ENCODE measurements at places on chromosomes 1 and 21.

GRCh38 chr1:22803833-22804232 is 93.2 kb downstream of the EPHB2 start:
- DNase-seq: no peak

DNA sequence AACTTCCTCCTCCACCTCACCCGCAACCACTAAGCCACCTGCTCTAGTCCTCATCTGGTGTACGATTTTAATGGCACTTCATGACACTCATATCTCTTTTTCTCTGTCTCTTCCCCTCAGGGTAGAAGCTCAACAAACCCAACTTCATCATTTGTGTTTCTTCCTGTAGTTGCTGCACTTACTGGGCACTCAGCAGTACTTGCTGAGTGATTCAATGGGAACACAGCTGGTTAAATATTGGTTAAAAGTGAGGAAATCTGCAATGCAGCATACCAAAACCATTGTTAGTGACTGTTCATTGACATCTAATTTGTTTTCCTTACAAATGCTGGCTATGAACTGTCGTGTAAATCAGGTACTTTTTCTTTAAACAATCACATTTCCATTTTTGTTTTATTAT is 541.1 kb upstream of the PRMT6 start:
- DNase-seq: no peak

GRCh38 chr1:181397845-181398244 is 85.5 kb upstream of the CACNA1E start:
- no peak for DNase-seq

DNA sequence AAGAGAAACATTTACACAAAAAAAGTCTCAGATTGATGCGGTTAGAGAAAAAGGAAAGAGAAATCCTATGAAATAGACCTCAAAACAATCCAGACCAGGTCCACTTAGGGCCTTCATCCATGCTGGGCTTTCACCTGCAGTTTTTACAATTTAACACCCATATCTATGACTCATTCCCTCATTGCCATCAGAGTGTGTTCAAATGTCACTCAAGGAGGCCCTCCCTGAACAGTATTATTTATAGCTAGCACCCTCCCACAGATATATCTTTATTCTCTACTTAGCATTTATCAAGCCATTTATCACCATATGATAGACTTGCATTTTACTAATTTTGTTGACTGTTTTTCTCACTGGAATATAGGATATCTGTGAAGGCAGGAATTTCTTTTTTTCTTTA is 824 bp upstream of the KRTAP21-3 start:
- DNase-seq: no peak

DNA sequence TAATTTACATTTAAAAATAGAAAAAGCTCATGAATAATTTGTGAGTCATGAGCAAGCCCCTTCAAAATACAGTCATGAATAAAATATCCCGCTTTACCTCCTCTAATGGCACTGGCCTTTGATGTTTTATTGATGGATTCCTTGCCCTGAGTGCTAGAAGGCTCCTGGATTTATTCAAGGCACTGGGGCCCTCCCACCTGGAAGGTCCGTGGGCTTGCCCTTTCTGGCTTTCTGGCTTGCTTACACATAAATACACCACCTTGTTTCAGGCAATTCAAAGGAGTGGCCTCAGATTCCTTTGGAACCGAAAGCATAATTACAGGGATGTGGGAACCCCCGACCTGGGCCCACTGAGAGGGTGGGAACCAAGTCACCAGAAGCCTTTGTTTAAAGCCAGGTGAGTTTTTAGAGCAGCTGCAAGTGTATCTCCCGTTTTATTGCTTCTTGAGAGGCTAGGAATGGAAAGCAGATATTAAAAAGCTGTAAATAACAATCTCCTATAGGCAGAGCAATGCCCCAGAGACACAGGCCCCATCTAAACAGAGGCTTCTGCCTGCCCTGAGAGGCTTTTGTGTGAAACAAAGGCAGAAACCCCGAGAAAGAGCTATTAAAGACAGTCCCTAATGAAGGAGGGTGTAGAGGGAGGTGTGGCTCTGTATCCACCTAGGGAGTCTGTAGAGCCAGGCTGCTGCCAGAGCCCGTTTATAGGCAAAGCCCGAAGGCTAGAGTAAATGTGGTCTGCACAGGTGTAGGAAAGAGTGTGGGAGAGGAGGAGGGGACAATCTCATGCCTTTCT is 126.4 kb downstream of the FAM78B start:
- no peak for DNase-seq

DNA sequence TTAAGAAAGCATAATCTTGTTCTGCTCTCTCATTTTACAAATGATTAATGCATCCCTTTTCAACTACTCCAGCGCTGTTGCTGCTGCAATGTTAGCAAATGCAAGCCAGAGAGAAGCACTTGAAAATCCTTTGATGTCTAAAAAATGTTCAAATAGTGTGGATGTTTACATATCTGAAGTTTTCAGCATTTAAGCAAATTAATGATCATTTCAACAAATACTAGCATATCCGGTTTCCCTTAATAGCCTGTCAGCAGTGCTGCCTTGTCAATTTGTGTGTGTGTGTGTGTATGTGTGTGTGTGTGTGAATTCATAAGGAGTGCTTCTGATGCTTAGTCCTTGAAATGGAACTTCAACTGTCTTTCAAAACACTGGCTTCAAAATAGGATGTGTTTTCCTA is 48.1 kb upstream of the WNT2B start:
- no peak for DNase-seq

GRCh38 chr1:21584096-21584495 is 74.9 kb downstream of the ALPL start:
- no peak for DNase-seq

- no peak for DNase-seq
These were observed 3.5 kb upstream of the OSCP1 start for GRCh38 chr1:36453600-36454388.

DNA sequence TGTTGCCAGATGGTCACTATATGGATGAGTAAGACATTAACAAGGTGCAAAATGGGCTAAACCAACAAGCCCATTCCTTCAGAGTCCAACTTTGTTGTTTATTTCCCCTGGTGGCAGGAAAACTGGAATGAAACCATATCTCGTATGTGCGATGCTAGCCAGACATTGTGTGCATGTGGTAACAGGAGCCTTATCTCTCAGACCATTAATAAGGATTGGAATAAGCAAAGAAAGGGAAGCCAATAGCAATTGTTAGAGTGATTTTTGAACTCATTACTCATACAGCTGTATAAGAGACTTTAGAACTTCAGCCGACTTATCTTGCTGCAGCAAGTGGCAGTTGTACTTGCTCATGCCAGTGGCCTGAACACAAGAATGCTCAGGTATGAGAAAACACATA is 30.0 kb upstream of the HMCN1 start:
- DNase-seq: no peak

GRCh38 chr1:168933141-168933805 is 173.2 kb upstream of the ATP1B1 start:
- no peak for DNase-seq

- no peak for DNase-seq
These were observed 192.6 kb downstream of the NFIA start for GRCh38 chr1:61274939-61275338.

DNA sequence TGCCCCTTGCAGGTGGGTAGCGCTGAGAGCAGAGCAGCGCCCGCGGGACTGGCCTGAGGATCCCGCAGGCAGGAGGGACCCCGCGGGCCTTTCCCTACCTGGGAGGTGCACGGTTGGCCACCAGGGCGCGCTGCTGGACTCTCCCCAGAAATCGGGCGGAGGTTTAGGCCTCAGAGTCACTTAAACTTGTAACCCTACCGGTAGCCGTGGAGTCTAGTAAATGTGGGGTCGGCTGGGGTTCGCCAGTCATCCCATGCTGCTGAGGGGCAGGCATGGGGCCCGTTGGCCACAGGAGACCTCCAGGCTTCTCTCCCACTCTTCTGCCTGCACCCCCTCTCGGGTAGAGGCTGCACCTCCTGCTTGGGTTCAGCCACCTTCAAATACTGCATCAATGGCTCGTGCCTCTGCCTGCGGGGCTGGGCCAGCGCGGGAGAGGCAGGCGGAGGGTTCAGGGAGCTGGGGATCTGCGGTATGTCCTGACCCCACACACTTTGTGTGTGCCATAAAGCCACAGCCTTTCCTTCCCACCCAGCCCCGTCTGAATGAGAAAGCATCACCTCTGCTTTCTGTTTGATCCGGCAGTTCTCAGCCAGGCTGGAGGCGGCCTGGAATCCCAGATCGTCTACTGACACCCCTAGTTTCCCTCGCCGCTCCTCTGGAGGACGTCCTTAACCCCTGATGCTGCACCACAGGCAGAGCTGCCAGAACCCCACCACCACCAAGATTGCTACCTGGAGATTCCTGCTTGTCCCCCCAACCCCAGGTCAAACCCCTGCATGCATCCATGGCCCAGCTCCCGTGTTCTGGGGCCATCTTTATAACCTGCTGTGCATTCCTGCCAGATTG is 12.3 kb upstream of the GSTM4 start:
- DNase-seq: no peak

DNA sequence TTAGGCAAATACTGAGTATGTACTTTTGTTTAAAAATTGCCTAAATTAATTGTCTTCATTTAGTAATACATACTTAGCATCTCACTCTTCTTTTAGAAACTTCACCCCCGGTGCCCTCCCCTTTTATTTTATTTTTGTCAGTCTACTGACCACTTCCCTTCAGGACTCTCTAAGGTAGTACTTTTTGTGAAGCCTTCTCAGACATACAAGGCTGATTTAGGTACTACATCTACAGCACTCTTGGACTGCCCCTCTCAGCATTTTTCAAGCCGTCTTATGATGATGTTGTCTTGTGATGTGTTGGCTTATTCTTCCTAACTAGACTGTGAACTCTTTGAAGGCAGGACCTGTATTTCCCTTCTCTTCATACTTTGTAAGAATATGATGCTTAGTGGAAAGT is 24.7 kb downstream of the RPS6KC1 start:
- DNase-seq: no peak

GRCh38 chr1:244821134-244821533 is 14.3 kb upstream of the COX20 start:
- no peak for DNase-seq

GRCh38 chr1:154481053-154481452 is 21.0 kb upstream of the TDRD10 start:
- DNase-seq: no peak

DNA sequence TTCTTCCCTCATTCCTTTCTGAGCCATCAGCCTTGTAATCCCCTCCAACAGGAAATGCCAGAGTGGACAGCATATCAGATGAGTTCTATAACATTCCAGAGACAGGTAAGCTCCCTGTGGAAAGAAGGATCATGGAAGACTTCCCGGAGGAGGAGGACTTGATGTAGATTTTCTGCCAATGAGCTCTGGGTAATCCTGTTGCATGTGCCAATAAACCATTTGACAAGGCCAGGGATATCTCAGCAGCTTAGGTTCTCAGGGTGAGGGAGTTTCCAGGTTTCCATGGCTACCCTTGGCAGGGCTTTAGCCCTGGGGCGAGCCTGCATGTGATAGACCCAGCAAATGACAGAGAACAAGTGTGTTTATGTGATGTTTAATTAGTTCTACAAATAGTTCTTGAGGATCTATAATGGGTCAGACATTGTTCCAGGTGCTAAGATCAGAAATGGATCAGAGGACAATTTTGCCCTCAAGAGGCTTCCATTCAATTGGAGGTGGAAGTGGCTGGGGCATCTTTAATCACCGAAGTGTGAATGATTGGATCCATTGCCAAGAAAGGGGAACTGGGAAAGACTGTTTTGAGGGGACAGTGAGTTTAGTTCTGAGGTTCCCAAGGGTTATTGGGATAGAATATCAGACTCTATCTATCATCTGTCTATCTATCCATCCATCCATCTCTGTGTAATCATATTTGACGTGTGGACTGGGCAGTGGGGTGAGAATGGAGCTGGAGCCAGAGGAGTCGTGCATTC is 6.9 kb downstream of the PLA2G5 start:
- no peak for DNase-seq

- no peak for DNase-seq
These were observed 204.4 kb upstream of the ADGRL2 start for GRCh38 chr1:81596341-81596740.

DNA sequence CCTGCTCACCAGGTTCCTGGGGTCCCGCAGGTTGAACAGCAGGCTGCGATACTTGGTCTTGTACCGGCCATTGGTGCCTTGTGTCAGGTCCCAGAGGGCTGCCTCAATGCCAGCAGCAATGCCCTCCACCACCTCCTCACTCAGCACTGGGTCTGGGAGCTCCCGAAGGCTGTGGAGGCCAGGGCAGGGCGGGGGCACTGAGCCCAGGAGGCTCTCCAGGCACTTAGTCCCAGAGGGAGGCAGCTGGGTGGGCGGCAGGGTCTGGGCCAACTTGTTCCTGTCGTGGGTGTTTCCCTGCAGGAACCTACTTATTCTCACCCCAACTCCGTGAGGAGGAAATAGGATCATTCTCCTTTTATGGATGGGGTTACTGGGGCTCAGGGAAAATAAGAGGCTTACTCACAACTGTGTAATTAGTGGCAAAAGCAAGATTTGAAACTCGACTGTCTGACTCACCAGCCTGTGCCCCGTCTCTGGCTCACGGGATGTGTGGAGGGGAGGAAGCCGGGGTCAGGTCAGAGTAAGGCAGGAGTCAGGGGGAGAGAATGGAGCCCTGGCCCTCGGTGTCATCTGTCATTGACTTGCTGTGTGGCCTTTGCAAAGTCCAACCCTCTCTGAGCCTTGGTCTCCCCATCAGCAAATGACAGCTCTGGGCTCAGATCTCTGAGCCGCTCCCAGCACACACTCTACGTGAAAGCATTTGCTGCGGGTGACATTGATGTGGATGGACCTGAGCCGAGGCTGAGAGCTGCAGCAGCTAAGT is 17.2 kb downstream of the SPOCD1 start:
- no peak for DNase-seq

DNA sequence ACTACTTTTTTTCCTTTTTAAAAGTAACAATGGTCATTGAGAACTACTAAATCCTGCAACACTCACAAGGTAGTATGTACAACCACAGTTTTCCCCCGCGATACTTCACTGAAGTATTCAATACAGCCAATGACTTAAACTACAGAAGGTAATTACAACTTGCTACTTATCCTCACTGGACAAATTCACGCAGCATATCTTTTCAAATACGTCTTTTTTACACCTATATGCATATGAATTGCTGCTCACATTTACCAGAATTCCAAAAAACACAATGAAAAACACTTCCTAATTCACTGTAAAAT is 12.4 kb downstream of the NRIP1 start:
- no peak for DNase-seq

GRCh38 chr21:32682696-32683474 is 44.9 kb downstream of the SYNJ1 start:
- no peak for DNase-seq

GRCh38 chr1:43363283-43363934 is 4.4 kb downstream of the ELOVL1 start:
- DNase-seq: no peak

DNA sequence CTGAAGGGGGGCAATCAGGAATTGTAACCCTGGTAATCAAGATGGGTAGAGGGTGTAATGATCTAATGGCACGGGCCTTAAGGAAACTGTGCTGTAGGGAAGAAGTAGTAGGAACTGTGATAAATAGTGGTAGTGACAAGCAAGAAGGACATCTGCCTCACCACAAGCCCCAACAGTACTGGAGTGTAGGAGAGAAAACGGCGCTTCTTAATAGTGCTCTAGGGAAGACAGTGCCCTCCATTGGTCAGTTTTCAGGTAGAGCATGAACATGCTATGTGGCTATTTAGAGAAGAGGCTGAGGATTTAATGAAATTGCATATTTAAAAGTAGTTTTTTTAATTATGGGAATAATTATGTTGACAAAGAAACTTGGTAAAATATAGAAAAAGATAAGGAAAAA is 32.2 kb downstream of the SLC30A7 start:
- no peak for DNase-seq

- DNase-seq: no peak
These were observed 1.2 kb downstream of the CLSPN start for GRCh38 chr1:35768350-35769187.
